ENCODE measurements at places on chromosomes 5 and 9.

DNA sequence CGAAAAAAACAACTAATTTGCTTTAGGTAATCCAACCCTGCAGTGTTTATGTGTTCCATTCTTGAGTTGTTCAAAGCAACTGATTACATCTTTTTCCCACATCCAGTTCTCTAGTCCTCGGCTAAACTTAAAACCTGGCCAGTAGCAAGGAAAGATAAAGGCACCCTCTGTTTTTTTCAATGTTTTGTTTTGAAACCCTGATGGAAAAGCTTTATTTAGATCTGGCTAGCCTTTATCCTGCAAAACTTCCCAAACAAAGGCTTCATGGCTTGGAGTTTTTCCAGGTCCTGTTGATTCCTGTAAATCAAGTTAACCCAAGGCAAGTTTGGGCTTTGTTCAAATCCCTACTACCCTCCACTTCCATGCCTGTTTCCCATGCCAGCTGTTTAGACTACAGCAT lies 105.1 kb downstream of the CEMIP2 start:
- no peak for DNase-seq

DNA sequence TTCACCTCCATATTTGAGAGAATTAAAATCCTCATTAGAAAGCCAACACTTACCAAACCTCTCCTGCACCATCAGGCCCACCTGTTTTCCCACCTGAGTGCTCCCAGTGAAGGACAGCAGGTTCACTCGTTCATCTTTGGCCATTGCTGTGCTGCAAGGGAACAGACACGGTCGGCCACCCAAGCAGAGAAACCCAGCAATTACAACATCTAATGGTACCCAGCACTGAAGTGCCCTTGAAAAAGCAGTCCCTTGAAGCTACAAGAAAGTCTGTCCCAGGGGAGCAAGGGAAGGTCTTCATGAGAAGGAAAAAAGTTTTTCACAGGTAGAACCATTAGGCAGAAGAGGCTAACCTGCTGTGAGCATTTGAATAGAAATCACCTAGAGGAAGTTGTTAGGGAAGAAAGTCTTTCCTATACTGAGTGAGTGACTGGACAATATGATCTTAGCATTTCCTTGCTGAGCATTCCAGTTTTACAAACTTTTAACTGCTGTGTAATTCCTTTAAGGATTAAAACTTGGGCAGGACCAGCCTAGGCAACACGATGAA lies 26.7 kb downstream of the ALDH7A1 start:
- no peak for DNase-seq

DNA sequence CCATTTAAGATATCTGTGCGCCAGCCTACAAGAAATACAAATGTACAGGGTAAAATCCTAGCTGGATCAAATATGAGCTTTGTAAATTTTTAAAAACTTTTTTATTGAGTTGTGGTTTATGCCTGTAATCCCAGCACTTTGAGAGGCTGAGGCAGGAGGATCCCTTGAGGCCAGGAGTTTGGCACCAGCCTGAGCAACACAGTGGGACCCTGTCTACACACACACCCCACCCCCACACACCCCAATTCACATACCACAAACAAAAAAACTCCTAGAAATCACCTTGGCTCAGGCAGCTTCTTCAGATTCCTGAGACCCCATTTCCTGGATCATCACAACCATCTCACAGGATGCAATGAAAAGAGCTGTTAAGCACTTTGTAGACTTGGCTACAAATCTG lies 46.4 kb downstream of the CDK7 start:
- DNase-seq = no peak

DNA sequence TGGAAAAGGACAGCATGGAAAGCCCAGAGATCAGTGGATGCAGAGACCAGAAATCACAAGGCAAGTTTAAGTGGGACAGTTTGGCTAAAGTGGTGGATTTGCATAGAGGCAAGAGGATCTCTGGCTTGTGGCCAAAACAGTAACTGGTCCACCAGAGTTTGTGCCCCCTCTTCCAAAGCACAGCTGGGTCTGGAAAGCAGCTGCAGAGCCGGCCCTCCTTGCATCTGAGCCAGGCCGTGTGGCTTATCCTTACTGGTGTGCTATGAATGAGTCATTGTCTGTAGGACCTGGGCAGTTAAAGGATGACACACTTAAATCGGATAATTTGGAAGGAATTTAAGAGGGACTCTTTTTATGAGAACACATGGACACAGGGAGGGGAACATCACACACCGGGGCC lies 146.6 kb downstream of the PIP5K1B start:
- DNase-seq = peak; percentile 38

DNA sequence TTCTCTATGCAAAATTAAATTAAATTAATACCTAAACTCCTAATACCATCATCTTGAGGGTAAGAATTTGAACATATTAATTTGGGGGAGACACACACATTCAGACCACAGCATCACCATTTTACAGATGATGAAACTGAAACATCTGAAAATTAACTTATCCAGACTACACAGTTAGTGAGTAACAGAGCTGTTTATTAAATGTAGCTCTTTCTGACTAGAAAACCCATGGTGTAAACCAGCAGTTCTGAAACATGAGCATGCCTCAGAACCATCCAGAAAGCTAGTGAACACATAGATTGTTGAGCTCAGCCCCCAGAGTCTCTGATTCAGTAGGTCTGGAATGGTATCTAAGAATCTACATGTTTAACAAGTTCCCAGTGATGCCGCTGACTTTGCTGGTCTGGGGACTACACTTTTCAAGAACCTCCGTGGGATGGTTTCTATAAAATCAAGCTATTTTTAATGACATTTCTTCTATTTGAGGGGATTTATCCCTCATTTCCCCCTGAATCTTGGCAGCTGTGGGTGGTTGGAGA lies 113.5 kb downstream of the RORB start:
- no peak for DNase-seq

GRCh38 chr9:34190996-34191892 lies 12.4 kb downstream of the UBAP1 start:
- DNase-seq = no peak

DNA sequence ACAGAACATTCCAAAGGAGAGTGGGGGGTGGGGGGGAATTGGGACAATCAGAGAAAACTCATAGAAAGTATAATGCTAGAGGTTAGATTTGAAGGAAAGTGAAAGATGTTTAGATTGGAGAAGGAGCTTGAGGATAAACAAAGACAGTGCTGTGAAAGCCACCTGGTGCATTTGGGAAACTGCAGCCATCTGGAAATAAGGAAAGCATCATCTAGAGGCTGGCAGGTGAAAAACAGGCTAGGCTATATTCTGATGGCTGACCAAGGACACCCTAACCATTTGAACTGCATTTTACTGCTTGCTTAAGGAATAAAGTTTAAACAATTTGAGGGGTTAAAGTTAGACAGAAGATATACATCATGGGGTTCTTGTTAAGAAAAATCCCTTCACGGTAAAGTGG lies 296.4 kb downstream of the CETN3 start:
- no peak for DNase-seq

GRCh38 chr5:14715481-14715880 lies 51.0 kb downstream of the OTULIN start:
- no peak for DNase-seq

DNA sequence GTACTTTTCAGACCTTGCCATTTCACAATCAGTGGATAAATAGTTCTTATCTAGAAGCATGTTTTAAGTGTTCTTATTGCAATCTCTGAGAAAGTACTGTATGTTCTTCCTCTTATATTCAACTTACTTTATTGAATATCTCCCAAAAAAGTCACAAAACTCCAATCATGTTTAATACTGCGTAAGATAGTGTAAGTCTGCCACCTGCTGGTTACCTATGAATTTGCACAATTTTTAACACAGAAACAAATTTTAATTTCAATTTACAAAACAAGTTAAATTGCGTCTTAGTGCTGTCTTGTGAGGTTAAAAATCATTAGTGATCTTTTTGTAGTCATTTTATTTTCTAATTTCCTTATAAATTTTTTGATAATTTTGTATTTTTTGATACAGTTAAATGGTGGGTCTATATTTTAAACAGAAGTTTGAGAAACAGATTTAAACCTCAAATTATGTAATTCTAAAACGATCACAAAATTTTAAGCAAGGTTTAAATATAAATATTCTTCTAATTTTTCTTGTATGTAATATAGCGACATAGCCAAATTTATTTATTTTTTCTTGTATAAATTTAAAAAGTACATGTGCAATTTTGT lies 115.8 kb downstream of the EMB start:
- no peak for DNase-seq

GRCh38 chr5:94181895-94182294 lies 436.5 kb downstream of the KIAA0825 start:
- no peak for DNase-seq

DNA sequence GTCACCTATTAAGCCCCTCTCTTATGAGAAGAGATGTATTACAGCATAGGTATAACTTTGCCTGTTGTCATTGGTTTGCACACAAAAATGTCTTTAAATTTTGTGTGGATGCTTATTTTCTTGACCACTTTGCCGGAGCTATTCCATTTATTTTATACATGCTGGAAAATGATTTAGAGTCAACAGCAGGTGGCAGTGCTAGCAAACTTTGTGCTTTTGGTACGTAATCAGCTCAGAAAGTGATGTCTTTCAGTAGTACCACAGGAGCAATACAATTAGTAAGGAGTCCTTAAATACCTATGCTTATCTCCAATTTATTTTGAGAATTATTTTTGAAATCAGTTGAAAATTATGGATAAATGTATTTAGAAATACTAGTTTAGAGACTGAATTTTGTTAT lies 19.8 kb upstream of the NUDT12 start:
- DNase-seq = peak; percentile 25

- DNase-seq = no peak
These were observed 47.3 kb upstream of the GFPT2 start for GRCh38 chr5:180400416-180400815.

GRCh38 chr9:136658849-136659535 lies 3.7 kb upstream of the EGFL7 start:
- DNase-seq = peak; percentile 24

DNA sequence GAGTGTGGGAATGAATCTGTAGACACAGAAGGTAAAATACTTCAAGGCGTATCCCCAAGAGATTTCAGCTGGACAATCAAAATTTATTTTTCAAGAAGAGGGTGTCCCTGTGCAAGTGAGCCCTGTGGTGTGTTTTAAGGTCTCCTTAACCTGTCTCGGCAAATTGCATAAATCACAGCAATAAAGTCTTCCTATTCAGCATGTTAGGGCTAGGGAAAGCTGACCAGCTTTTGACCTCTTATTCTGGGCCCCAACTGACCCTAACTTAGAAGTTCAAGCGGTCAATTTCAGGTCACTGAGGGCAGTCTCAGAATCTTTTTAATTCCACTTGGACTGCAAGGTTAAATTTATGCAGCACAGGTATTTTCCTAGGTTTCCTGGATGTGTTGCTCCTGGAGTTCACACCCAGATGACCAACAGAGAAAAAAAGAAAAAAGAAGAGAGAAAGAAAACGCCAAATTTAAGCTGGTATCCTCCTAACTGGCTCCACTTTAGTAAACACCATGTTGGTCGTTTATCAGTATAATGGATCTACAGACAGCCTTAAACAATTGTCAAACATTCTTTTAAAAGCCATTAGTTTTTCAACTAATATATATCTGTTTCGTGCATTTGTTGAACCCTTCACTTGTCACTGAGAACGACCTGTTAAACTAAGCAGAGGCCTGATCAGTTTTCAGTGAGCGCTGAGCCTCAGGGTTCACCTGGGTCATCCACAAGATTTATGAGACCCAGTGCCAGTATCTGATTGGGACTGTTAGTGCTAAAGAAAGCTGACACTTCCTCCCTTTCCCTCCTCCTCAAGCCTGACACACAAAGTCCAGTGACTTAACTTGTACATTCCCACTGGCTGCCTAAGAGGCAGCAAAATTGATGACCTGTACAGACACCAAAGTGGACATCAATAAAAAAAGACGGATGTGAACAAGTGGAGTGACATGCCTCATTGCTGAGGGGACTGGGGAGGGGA lies 546.1 kb downstream of the NR2F1-AS1 start:
- no peak for DNase-seq

DNA sequence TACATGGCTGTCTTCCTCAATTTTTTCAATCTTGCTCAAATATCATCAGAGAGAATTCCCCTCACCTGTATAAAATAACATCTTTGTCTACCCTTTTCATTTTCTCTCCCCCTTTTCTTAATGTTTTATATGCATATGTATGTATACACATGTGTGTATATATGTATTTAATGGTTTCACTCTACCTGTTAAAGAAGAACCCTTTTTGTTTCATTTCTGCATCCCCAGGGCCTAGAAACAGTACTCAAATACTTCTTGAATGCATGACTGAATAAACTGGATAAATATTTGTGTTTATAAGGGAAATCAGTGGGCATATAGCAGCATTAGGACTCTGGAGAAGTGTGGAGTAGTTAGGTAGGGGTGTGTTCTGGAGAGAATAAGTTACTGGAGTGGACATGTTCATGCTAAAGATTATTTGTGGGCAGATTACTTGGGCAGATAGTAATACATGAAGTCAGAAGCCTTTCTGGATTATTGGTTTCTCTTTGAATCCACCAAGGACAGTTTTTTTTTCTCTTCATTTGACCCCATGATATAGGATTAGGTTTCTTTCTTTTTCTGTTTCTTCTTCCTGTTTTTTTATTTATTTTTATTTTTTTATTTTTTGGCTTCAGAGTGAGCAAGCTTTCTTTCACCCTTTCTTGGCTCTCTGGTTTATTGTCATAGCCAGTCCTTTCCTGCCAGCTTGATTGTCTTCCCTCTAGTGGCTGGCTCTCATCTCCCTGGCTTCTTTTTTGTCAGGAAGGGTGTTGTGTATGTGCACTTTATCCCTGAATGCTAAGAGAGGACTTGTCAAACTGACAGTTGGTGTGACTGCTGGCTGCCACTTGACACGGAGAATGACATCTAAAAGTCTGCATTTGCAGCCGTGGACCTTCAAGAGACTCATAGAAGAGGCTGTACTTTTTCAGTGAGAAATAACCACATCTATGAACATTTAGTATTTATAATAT lies 89.3 kb downstream of the ZCCHC7 start:
- no peak for DNase-seq

DNA sequence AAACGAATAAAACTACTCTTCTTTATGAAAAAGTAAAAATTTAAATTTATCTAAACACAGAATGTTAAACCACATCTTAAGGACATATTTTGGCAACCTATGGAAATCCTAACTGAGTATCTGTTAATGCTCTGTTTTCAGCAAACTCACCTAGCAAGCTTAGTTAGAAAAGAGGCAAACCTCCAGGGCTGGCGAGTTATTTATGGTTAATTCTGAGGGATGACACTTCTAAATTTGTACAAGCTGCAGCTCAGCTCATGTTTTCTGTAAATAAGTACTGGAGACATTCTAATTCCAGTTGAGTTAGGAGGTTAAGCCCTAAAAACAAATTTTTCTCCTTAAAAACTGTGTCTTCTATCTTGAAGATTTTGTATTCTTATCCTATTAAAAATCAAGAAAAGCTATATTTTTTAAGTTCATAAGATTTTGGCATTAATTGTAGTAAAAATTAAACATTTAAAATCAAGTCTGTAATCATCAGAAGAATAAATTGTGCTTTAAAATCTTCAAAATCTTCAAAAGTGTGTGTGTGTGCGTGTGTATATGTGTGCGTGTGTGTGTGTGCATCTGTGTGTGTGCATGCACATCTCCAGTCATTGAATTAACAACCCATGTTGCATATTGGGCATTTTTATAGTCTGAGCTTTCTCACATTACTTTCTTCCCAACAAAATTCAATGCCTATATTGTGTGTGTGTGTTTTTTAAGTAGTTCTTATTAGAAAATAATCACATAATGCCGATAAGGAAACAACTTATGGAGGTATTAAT lies 127.8 kb downstream of the CCDC192 start:
- no peak for DNase-seq
